EH (cell line): ENCODE measurements at places on chromosomes 7 and 10.
A peak's percentile ranks its signal among the peaks of the same experiment; 100 is the strongest.

GRCh38 chr10:58662314-58662713 lies 149.6 kb downstream of the BICC1 start:
- DNase-seq: peak; percentile 88

- peak; percentile 26 for DNase-seq
Observed at GRCh38 chr10:109504401-109504800, 418.9 kb downstream of the XPNPEP1 start.

DNA sequence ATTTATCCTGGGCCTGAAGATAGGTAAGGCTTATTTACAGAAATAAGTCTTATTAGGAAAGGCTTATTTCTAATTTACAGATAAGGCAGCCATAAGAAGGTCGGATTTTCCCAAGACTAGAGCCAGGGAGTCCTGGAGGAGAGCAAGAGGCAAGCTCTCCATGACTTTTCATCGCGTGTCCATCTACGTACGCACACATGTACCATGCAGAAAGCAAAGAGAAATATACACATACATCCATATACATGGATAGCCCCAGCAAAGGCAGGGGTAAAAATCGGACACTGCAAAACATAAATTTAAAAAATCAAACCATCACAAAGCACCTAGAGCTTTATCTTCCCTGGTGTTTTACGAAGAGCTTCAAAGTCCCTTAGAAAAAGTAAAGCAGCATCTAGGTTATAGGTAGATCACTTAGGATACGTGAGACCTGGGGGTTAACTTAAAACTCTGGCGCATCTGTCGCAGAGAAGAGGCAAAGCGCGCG lies 25.8 kb upstream of the ZRANB1 start:
- peak; percentile 31 for DNase-seq

DNA sequence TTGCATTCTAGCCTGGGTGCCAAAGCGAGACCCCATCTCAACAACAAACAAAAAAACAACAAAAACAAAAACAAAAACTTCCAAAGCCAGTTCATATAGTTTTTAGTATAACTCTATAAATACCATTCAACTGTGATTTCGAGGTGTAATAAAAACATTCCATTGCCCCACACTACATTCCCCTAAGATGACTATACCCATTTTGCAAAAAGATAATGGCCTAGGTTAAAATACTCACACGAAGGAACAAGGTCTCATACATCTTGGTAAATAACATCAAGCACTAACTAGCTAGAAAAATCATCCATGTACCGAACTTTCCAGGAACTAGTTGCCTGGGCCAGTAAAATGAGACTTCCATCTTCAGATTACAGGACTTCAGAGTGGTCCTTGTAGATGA lies 55.4 kb downstream of the GLI3 start:
- peak; percentile 54 for DNase-seq

- DNase-seq: no peak
Observed at GRCh38 chr10:67127441-67127840, 201.6 kb downstream of the LRRTM3 start.

- DNase-seq: no peak
Observed at GRCh38 chr10:10811562-10811961, 206.1 kb upstream of the CELF2 start.

DNA sequence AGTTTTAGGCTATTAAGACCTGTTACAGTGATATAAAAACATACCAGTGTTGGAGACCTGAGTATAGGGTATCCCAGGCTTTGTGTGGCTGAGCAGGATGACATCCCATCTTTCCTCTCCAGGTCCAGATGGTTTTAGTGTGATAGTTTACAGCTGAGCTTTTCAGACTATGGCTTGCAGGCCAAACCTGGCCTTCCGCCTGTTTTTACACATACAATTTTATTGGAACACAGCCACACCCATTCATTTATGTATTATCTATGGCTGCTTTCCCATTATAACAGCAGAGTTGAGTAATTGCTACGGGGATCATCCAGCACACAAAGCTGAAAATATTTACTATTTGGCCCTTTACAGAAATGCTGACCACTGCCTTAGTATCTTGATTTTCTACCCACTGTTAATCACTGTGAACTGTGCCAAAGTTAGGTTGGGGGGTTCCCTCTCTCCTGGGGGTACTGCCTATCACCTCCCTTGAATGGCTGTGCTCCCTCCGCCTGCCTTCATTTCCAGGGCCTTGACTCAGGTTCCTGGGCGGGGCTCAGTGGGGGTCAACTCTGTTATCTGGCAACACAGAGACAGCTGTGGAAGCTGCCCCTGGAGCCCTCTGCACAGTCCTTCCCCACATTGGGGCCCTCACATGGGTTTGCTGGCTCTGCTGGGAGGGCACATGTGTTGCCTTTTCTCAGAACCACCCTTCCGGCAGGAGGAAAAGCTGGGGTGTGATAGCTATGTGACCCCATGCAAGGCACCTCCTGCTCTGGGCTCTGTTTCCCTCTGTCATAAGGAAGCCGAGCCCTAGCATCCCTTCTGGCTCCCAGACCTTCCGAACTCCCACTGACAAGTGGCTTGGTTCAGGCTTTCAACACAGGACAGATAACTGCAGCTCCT lies 40.3 kb upstream of the SH2D4B start:
- DNase-seq: peak; percentile 71

- no peak for DNase-seq
Observed at GRCh38 chr10:127888521-127889312, 4.0 kb downstream of the CLRN3 start.

DNA sequence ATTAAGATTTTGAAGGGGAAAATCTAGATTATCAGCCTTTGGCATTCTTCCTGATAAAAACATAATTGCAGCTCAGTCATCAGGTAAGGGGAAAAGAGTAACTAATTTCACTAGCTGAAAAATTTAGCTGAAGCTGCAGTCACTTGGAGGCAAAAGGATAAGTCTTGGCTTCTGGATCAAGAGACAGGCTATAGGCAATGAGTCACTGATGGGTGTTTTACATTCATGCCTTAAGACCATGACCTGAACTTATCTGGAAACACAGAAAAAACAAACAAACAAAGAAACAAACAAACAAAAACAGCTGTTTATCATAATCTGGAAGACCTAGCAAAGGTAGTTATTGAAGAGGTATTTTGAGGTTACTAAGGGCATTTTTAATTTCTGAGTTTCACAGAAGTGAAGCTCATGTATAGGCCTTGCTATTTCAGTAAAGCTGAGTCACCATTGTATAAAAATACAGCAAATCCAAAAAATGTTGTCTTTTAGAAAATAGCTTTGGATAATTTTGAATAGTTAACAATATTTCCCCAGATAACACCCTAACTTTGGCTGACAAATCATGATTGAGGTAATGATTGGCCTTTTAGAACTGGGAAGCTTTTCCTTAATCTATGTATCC lies 40.3 kb downstream of the ZNF22 start:
- DNase-seq: no peak

- DNase-seq: no peak
Observed at GRCh38 chr7:69743436-69743835, 145.2 kb downstream of the AUTS2 start.

- DNase-seq: no peak
Observed at GRCh38 chr7:142889816-142890215, 4.3 kb upstream of the TRPV6 start.

GRCh38 chr7:32893207-32893524 lies 1.6 kb upstream of the KBTBD2 start:
- DNase-seq: no peak

GRCh38 chr10:27188259-27188658 lies 33.1 kb downstream of the MASTL start:
- DNase-seq: no peak

DNA sequence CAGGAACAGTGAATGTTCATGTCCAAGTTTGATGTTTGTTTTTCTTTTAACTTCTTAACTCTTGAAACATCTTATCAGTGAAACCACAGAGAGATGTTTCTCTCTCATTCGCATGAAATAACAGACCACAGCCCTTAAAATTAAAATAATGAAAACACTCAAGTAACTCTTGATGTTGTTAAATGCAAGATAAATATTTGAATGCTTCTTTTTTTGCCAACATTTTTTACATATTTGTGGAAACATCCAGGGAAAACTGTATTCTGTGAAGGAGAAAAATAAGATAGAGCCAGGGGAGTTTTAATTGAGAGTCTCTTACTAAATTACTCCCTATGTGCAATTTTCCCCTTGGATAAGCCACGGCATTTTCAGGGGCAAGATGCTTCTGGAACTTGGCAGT lies 361.8 kb upstream of the MGMT start:
- DNase-seq: no peak

DNA sequence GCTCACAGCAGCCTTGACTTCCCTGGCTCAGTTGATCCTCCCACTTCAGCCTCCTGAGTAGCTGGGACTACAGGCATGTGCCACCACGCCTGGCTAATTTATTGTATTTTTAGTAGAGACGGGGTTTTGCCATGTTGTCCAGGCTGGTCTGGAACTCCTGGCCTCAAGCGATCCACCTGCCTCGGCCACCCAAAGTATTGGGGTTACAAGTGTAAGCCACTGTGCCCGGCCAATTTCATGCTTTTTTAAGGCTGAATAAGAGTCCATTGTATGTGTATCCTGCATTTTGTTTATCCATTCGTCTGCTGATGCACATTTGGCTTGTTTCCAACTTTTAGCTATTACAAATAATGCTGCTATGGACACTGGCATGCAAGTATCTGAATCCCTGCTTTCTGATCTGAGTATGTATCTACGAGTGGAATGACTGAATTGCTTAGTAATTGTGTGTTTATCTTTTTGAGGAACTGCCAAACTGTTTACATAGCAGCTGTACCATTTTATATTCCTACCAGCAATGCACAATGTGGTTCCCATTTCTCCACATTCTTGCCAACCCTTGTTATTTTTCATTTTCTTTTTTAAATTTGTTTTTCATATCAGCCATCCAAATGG lies 37.3 kb upstream of the TPST1 start:
- DNase-seq: peak; percentile 86

- DNase-seq: peak; percentile 35
Observed at GRCh38 chr7:18420748-18421147, 74.8 kb upstream of the HDAC9 start.

DNA sequence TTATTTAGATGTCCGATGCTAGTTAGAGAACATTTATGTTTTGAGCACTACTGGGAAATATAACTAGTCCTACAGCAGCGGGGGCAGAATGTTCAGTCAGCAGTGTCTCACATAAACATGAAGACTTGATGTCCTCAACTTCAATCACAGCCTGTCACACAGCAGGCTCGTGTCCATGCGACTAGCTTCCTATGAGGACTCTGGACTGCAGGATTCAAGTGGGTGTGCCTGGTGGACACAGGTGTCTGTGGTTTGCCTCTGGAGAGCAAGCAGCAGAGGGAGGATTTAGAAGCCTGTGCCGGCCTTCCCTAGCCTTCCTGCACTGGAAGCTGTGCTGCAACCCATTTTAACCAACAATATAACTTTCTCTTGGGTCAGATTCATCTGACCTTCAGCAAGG lies 30.0 kb upstream of the LANCL2 start:
- no peak for DNase-seq

DNA sequence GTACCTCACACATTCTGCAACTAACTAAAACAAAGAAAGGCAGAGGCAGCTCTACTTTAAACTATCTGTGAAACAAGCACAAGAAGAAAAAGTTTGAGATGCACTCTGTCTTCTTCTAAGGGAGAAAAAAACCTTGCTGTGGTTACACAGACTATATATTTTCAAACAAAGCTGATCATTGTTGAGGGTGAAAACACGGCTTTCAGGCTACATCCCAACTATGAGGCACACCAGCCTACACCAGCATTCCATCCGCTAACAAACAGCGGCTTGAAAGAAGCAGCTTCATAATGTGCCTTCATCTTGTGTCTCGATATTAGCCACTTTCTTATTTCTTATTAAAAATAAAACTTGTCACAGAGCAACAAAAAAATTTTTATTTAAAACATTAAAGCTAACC lies 79.1 kb downstream of the USP6NL start:
- no peak for DNase-seq

- no peak for DNase-seq
Observed at GRCh38 chr7:40509287-40509996, 374.6 kb downstream of the SUGCT start.
